ENCODE measurements at places on chromosomes 7 and 10.

GRCh38 chr7:23230641-23231101 is 15.9 kb upstream of the GPNMB start:
- no peak for DNase-seq

- DNase-seq: no peak
These were observed 210.6 kb downstream of the TNS3 start for GRCh38 chr7:47371317-47371716.

GRCh38 chr7:133945497-133945896 is 181.6 kb upstream of the LRGUK start:
- DNase-seq: no peak

DNA sequence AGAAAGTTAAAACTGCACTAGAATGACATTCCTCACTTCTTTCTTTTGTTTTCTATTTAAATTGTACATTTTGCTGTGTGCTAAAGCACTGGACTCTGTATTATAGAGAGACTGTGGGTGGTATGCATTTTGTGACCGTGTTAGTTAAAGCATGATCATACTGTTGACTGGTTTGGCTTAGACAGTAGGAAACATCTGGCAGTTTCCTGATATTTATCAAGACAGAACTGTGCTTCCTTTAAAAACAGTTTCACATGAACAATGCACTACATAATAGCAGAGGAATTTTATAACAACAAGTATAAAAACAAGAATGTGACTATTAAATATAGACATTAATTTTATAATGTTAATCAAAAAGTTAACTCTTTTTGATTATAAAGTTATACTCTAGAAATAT is 23.1 kb downstream of the GNG11 start:
- DNase-seq: no peak

- DNase-seq: no peak
These were observed 359.7 kb upstream of the ZNF32 start for GRCh38 chr10:44008270-44008916.

DNA sequence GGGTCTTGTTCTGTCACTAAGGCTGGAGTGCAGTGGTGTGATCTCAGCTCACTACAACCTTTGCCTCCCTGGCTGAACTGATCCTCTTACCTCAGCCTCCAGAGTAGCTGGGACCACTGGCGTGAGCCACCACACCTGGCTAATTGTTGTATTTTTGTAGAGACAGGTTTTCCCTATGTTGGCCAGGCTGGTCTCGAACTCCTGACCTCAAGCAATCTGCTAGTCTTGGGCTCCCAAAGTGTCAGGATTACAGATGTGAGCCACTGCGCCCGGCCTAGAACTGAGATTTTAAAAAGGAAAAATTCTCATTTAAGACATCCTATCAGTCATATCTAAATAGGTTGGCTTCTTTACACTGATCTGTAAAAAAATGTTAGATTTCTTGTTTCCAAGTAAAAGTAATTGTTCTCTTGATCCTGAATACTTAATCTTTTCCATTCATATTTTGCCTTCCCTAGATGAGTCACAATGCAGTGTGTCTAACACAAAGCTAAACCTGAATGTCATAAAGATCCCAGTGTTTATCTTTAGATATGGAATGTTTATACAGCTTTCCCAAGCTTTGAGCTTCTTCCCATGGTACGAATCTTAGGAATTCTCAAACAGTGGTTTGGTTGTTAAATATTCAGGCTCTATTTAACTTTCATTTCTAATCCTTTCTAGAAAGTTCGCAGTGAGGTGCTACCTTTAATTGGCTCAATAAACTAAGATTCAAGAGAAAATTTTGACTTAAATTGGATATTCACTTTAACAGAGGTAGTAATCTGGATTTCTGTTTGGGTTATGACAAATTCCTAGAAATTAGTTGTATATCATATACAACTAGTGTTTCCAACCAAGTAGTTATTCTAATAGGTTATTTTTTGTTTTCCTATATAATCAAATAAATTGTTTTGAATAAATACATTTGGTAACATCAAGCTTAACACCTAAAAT is 12.1 kb upstream of the LAMB1 start:
- no peak for DNase-seq

GRCh38 chr10:1476455-1476803 is 260.9 kb downstream of the ADARB2 start:
- DNase-seq: no peak

DNA sequence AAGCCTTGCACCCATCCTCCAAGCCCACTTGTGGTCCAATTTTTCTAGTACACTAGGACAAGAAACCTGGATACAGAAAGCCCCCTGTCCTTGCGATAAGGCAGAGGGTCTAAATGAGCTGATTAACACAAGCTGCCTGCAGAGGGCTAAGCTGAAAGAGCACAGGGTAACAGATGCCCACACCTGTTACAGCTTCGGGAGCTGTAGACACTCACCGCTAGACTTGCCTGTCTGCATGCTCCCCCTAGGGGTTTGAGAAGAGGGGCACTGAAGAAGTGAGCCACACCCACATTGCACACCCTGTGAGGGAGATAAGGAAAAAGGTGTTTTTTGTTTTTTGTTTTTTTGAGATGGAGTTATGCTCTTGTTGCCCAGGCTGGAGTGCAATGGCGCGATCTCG is 386.5 kb upstream of the AUTS2 start:
- no peak for DNase-seq

GRCh38 chr10:107032700-107033401 is 131.7 kb downstream of the SORCS1 start:
- DNase-seq: no peak

DNA sequence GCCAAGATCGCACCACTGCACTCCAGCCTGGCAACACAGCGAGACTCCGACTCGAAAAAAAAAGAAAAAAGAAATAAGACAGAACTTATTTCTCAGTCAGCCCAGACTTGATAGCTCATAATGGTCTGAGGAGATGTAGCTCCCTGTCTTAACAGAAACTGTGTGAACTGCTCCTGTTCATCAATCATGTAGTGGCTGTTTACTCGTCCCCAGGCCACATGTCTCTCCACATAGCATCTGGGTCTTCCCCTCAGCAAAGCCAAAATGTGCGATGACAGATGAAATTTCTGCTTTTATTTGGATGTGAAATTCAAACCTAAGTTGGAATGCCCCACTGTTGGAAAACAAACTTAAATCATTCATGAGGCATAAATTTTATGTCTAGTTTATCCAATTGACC is 219.0 kb downstream of the CACNA2D1 start:
- DNase-seq: no peak

- DNase-seq: no peak
These were observed 1.3 kb upstream of the SCRN1 start for GRCh38 chr7:29990931-29991330.

DNA sequence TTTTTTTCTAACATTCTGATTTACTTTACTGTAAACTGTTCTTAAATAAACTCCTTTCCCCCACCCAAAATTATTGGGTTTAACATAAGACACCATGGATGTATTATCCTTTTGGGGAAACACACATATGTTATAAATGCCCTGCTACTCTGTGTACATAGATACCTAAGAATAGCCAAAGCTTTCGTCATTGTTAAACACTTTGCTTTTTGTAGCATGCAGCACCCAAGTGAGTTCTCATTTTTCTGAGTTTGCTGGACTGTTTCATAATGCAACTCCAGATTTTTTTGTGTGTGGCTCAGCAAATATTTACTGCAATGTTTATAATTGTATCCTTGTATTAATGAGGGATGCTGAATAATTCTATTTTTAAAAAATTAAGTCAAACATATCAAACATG is 86.9 kb downstream of the VTI1A start:
- no peak for DNase-seq

GRCh38 chr7:57449904-57450303 is at the start of gene ZNF716:
Gene ZNF716 (plus strand): TSS chr7:57450177. CDS start chr7:57450289, 112 bp downstream.
- DNase-seq: no peak

- no peak for DNase-seq
These were observed 21.9 kb downstream of the PDCD4 start for GRCh38 chr10:110893559-110894179.

DNA sequence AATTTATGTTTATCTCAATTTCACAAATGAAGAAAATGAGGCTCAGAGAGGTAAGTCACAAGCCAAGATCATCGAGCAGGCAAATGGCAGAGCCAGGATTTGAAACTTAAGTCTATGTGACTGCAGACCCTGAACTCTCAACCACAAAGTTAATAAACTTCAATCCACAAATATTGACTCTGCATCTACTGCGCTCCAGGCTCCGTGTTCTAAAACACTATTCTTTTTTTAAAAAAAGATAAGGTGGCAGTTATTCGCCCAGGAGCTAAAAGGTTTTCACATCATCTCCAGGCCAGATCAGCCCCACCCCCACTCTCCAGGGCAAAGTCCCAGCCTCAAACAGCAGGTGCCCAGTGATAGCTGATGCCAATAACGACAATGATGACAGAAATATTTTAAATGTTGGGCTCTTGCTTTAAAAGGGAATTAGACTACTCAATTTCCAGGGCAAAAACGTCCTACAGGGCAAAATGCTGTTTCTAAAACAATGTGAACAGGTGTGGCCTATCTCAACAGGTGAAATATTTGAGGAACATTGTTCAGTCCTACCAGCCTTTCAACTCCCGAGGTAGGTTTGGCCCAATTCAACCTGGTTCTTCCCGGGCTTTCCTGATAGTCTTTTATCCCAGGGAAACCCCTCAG is 85.2 kb downstream of the SORBS1 start:
- no peak for DNase-seq

- no peak for DNase-seq
These were observed 11.8 kb downstream of the NCOA4 start for GRCh38 chr10:46018453-46019176.

Data from activated CD8-positive, alpha-beta T cell treated with anti-CD3 and anti-CD28 coated beads for 36 hours (primary cell).